ENCODE measurements at places on chromosomes 7 and 10.

- no peak for DNase-seq
These were observed 6.3 kb upstream of the NSMCE4A start for GRCh38 chr10:121981346-121981745.

DNA sequence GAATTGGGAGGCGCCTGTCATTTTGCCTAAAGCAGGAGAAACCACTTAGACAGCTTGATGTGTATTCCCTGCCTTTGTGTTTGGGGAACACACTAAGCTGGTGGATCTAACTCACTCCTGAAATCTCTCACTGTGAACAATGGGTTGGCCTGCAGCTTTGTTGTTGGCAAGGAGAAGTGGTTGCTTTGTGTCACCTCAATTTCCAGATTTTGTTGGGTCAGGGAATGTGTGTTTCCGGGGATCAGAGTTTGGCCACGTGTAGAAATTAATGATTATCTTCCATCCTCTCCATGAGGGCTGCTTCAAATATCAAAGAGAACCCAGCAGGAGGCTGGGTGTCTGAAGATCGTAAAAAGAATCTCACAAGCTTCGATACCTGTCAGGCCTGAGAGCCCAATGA lies 27.8 kb downstream of the A1CF start:
- DNase-seq: no peak

GRCh38 chr7:36040679-36041078 lies 112.4 kb upstream of the EEPD1 start:
- DNase-seq: no peak

GRCh38 chr7:55052741-55053427 lies 34.1 kb downstream of the EGFR start:
- no peak for DNase-seq

- no peak for DNase-seq
These were observed 345.2 kb upstream of the SHH start for GRCh38 chr7:156157409-156158012.

DNA sequence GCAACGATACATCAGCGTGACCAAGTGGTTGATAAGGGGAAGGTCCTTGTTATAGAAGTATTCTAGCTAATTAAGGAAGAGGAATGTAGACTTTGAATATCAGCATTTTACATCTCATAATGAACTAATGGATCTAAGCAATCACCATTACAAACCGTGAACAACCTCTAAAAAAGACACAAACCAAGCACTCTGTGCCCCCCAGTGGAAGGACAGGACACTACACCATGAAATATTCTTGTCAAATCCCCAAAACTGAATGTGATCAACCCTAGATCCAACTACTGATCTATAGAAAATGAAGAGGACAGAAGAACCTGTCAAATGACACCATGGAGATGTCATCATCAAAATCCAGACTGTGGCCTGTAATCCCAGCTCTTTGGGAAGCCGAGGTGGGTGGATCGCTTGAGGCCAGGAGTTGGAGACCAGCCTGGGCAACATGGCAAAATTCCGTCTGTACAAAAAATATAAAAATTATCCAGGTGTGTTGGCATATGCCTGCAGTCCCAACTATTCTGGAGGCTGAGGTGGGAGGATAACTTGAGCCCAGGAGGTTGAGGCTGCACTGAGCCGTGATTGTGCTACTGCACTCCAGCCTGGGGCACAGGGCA lies 111.3 kb upstream of the CARD11 start:
- DNase-seq: peak; percentile 20

DNA sequence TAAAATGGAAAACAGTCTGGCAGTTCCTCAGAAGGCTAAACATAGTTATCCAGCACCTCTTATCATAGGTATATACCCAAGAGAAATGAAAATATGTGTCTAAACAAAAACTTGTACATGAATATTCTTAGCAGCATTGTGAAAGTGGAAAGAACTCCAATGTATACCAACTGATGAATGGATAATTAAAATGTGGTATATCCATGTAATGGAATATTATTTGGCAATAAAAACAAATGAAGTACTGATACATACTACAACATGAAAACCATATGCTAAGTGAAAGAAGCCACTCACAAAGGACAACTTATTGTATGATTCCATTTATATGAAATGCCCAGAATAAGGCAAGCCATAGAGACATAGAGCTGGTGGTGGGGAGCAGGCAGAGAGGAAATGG lies 32.2 kb upstream of the NAMPT start:
- no peak for DNase-seq

Data from effector memory CD4-positive, alpha-beta T cell (primary cell).